RWPE2 (cell line): ENCODE measurements at places on chromosomes 1 and 21.

GRCh38 chr1:165763442-165763841 lies 5.2 kb downstream of the TMCO1 start:
- DNase-seq: no peak

DNA sequence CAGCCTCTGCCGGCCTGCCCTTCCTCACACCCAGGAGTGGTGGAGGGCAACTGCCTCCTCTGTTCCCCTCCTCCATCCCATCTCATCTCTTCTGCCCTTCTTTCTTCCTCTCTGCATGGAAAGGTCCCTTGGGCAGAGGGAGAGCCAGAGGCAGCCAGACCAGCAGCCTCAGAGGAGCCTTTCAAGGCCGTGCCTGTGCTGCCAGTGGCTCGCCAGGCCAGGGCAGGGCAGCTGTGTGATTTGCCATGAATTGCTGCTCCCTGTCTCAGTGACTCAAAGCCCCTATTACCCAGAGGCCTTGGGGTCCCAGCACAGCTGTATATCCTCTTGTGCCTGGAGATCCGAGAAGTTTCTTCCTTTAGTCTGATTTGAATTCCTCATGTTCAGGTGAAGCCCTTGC lies 21.9 kb downstream of the TMCC2 start:
- DNase-seq: no peak

DNA sequence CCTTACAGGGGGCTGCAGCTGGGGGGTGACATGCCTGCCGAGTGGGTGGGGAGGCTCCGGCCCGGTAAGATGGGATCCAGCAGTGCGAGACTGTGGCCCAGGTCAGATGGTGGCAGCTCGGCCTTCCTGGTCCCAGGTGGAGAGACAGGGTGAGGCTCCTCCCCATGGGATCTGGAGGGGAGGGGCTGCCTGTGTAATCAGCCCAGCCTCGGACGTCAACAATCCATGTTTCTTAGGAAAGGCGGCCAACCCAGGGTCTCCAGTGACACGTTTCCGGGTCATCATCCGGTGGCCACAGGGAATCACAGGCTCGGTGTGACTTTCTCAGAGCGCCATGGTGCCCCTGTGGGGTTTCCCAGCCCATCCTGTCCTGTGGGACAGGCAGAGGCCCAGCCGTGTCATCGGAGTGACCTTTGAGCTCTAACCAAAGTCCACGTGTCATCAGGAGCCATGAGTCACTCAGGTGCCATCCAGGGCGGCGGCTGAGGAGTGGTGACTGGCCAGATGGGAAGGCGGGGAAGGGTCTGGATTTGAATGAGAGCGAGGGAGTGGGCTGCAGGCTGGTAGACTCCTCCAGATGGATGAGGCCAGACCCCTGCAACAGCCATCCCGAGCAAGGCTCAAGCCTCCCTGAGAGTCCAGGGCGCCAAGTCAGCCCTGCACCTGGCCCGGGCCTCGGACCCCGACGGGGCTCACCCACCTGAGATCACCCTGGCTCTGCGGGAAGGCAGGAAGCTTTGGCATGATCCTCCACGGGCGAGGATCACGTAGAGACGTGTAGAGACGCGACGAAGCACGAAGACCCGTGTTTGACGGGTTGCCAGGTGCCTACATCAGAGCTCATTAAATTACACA lies 6.6 kb upstream of the HES4 start:
- peak; percentile 74 for DNase-seq

DNA sequence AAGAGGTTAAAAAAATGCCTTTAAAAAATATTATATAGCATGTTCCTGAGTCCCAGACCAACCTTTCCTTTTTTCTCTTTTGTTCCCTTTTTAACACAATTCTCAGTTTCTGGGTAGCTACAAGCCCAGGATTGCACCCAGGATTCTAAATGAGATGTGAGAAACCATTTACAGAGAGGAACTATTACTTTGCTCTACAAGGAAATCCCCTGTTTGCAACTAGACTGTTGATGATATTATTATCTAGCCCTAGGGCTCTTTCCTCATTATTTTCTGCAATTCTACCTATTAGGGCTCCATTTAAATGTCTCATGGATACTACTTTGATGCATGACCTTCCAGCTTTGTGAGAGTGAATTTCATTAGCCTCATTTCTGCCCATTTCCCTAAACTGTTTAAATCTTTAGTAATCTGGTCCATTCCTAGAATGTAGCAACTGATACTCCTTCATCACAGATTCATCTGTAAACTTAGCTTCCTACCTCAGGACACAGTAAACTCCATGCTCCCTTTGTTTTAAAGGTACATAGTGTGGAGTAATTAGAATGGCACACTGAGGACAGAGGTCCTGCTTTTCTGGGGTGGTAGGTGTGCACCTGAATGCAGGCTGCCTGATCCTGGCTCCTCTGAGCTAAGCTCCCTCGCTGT lies 7.1 kb upstream of the KIF14 start:
- DNase-seq: no peak

DNA sequence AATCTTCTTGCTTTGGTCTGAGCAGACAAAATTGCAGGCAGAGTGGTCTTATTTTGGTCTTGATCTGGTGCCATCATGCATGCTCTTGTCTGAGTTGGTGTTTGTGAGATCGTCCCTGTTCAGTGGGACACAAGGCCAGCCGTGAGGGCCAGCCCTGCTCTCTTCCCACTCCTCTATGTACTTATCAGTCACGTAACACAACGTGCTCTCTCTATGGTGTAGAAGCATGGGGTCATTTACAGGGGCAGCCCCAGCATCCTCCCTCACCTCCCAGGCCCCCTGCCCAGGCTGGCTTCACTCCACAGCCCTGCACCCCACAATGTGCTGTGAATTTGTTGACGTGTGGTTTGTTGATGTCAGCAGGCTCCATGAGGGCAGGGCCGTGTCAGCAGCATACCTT lies 18.3 kb upstream of the UTS2 start:
- DNase-seq: no peak

DNA sequence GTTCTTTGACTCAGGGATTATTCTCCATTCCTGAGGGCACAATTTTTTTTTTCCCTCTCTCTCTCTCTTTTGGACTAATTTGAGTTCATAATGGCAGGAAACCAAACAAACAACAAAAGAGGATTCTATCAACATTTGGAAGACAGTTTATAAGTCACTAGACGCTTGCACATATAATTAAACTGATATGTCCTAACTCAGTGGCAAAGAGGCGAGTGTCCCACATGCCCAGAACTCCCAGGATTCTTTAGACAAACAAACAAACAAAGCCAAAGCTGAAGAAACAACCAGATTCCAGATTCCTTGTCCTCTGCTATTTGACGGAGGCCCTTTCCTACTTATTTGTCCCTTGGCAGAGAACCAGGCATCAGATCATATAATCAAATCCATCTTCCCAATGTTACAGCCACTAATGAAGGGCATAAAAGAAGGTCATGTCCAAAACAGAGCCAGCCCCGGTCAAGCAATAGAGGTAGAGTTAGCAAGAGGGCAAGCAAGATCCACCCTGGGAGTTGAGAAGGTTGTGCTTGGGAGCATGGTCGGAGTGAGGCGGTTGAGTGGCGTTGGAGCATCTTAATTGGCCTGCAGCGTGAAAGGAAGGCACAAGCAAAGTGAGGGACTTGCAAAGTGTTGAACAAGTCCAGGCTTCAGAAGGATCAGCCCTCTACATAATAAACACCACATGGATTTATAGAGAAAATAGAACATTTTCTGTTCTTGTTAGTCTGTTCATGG lies 30.3 kb downstream of the ZNF362 start:
- peak; percentile 35 for DNase-seq

DNA sequence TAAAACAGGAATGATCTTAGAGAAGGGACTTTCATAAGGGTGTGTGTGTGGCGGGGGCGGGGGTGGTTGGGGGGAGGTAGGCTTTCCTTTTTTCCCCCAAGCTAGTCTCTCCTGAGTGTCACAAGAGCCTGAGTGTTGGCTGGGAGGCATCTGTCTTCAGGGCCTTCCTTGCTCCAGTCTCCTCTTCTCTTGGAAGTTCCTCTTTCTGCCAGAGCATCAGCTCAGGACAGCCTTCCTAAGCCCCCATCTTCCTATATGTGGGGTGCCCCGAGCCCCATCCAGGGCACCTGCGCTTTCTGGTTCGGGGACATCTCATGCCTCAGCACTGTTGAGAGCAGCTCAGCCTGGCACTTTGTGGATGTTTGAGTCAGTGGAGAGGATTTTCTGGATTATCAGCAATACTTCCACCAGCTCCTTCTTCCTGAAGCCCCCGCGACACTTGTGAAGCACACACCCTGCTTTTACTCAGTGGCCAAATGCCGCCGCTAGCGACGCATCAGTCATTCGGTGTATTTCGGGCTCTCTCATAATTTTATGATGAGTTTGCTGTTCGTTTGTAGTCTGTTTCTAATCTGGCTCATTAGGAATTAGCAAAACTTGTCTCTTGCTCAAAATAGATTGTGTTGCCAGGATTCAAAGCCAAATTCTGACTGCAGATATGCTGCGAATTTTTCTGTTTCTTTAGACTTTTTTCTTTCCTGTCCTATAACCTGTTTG lies 61.7 kb downstream of the GALNT2 start:
- no peak for DNase-seq

DNA sequence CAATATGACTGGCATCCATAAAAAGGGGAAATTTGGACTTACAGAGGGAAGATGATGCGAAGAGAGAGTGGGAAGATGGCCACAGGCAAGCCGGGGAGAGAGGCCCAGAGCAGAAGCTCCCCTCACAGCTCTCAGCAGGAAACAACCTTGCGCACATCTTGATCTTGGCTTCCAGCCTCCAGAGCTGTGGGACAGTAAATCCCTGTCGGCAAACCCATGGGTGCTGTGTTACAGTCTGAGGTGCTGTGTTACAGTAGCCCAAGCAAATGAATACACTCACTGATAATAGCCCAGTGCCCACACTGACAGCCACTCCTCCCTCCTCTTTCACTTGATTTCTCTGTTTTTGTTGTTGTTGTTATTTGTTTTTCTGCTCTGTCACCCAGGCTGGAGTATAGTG lies 22.4 kb downstream of the CDCA8 start:
- no peak for DNase-seq

GRCh38 chr1:234745844-234746797 lies 136.1 kb upstream of the IRF2BP2 start:
- DNase-seq: no peak

- no peak for DNase-seq
Measured at GRCh38 chr1:82646336-82646735, 845.6 kb downstream of the ADGRL2 start.

DNA sequence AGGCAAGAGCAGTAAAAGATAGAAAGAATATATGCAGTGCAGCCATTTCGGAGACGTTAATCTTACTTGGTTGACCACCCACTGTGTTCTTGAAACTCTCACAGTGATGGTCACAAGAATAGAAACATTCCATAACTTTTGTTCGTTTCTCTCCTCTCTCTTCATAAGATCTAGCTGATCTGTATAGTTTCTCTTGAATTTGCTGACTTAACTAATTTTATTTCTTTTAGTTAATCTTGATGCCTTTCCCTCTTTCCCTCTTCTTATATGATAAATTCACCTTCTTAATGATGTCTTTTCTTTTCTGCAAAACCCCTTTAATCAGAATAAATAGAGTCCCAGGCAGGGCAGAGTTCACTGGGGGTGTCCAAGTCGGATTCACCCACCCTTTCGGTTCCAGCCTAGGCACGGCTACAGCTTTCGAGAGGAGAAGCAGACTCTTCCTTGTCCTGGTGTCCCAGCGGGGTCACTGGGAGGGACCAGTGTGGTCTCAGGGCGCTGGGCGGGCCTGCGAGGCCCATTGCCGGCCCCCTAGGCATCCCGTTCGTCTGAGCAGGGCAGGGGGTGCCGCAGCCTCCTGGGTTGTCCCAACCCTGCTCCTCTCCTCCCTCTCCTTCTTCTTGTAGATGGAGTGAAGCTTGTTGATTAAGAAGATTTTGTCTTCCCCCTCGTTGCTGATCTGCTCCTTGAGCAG lies 39.8 kb downstream of the ZNF691 start:
- DNase-seq: no peak

GRCh38 chr1:91161749-91162148 lies 139.9 kb upstream of the ZNF644 start:
- no peak for DNase-seq
